NCI-H226 (cell line): ENCODE measurements at places on chromosomes 6 and 20.

DNA sequence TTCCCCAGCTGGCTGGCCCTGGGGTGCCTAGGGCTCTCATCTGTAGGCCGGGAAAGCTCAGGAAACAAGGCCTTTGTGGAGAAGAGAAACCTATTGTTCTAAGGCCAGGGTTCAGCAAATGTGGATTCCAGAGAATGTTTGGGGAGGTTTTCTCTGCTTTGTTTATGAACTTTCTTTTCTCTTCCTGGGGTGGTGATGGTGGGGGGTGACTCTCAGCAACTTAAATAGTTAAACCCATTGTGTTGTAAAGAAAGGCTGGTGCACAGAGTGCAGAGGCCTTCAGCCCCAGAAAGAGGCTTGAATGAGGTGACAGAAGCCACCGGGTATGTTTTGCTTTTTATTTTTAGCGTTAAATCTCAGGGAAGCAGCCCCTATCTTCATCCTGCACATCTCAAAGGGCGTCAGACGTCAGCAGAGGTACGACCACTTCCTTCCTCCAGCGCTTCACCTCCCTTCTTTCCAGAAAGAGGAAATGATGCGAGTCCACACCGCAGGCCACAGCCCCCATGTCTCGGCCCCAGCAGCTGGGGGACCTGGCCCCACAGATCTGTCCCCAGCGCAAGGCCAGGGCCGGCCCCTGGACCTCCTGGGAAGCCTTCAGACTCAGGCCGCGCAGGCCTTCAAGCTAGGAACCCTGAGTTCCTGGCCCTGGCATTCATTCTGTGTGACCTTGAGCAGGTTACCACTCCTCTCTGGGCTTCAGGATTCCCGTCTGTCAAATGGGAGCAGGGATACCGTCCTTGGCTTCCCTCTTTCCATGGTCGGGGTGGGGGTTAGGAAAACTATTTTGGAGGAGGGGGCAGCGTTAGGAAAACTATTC lies 605 bp upstream of the PPP1R16B start:
- no peak for DNase-seq

DNA sequence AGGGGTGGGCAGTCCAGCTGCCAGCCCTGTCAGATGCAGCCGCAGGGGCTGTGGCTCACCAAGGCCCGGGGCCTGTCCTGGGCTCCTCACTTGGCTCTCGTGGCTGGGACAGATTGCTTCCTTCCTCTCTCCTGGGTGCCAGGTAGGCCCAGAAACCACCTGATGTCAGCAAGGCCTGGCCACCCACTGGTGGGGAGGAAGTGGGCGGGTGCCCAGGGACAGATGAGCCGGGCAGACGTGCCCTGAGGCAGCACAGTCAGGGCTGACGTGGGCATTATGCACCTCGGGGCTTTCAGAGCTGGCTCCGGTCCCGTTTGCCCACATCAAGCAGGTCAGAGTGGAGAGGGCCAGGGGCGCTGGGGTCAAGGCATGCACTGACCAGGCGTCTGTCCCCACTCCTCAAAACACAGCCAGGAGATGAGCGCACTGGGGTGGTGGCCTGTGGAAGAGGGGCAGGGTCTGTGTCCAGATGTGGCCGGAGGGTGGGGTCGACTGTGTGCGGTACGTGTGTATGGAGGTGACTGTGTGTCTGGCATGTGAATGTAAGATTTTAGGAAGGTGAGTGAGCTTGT lies 133.2 kb upstream of the PTPN1 start:
- peak; percentile 62 for DNase-seq

GRCh38 chr6:134026597-134026996 lies 25.8 kb downstream of the SLC2A12 start:
- no peak for DNase-seq

DNA sequence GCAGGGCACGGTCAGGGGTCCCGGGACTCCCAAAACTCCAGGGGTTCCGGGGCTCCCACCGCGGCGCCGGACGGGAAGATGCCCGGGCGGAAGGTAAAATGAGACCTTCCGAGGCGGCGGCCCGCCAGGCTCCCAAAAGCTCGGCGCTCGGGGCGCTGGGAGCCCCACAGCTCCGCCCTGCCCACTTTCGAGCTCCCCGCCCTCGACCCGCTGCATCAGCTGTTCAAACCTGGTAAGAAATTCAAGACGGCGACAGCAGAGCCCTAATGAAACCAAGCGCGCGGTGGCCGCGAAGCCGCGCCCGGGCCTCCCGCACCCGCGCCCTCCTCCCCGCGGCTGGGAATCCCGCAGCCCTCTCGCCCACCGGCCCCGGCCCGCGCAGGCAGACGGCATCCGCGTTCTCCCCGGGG lies 369 bp downstream of the SLC4A11 start:
- peak; percentile 4 for DNase-seq

- no peak for DNase-seq
These were observed 92.2 kb upstream of the HIVEP1 start for GRCh38 chr6:11919771-11920440.

DNA sequence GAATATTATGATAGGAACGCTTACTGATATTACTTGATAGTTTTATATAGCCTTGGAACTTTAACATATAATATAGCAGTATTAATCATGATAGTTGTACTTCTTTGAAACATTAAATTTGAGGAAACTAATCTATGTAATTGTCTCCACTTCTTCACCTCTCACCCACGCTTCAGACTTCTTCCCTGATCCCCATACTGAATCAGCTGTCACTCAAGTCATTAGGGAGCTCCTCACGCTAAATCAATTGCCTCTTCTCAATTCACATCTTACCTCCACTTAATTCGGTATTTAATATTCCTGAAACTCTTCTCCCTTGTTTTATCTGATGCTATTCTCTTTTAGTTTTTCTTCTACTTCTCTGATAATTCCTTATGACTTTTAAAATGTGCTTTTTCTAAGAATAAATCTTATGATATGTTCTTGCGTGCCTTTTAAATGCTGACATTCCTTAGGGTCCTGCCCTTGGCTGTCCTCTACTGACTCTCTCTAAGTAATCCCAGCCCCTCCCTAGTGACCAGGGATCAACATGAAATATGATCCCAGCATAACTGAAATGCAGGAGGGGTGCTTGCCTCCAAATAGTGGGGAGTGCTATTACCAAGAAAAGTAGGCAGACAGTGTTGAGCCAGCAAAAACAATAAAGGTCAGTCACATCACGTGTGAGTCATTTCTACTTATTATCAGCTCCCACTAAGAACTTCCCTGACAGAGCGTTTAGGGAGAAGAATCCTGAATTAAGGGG lies 9.9 kb downstream of the ANKRD66 start:
- DNase-seq: no peak

- DNase-seq: peak; percentile 70
These were observed 203.8 kb upstream of the MAP3K7 start for GRCh38 chr6:90790696-90791095.
